ENCODE measurements at places on chromosomes 11 and 22.

GRCh38 chr22:30472994-30473720 is 1.3 kb upstream of the SEC14L3 start:
- no peak for DNase-seq

GRCh38 chr22:41927813-41928212 is 1.2 kb upstream of the TNFRSF13C start:
- no peak for DNase-seq

- DNase-seq = no peak
These were observed 39.3 kb downstream of the EFCAB6 start for GRCh38 chr22:43772831-43773230.

GRCh38 chr11:61080526-61080925 is 21.8 kb upstream of the CD5 start:
- no peak for DNase-seq

GRCh38 chr11:44494785-44495184 is 70.7 kb upstream of the CD82 start:
- DNase-seq = no peak

GRCh38 chr22:46416520-46416871 is 81.0 kb downstream of the TRMU start:
- no peak for DNase-seq

DNA sequence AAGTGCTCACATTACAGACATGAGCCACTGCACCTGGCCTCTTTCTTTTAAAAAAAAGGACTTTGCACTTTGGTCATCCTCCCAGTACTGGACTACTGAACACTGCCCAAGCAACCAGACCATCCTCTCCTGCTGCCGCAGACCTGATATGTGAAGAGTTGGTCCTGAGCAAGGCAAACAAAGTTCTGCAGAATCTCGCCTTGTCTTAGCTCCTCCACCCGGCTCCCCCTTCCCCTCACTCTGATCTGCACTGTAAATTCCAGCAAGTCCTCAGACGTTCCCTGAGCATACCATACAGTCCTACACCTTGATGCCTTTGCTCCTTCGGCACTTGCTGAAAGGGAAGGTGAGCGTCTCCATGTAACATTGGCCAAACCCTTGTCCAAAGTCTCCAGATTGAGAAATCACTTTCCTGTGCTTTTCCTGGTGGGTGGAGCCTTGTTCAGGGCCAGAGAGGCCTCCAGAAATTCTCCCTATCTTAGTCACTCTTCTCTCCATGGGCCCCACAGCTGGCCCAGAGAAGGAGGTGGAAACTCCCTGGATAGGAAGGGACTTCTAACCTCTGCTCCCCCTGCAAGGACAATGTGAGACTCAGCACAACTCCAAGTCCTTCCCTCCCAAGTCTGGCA is 47.0 kb upstream of the TIMP3 start:
- DNase-seq = no peak

- DNase-seq = no peak
These were observed 374.3 kb upstream of the MPPED2 start for GRCh38 chr11:30960387-30960992.

DNA sequence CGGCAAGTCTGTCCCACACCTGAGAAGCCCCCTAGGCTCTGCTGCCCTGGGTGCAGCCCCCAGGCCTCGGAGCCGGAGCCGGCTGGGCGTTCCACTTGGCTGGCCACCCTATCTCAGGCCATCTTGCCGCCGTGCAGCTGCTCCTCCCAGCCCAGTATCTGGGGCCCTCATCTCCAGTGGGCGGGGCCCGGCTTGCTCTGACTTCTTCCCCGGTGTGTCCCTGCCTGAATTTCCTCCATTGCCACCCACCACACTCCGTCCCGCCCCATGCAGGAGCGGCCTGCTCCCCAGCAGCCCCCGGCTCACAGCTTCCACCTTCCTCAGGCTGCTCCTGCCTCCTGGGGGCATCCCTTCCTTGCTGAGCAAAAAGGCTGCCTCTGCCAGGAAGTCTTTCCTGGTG is 46.6 kb downstream of the WNT7B start:
- no peak for DNase-seq

GRCh38 chr11:97430877-97431276 is 1041.1 kb downstream of the JRKL start:
- no peak for DNase-seq

- no peak for DNase-seq
These were observed 126.3 kb downstream of the ADAMTS15 start for GRCh38 chr11:130574740-130575139.

GRCh38 chr11:116865696-116866095 is 28.3 kb upstream of the APOA1 start:
- DNase-seq = no peak

- DNase-seq = no peak
These were observed 27.6 kb upstream of the TOLLIP start for GRCh38 chr11:1336836-1337646.

DNA sequence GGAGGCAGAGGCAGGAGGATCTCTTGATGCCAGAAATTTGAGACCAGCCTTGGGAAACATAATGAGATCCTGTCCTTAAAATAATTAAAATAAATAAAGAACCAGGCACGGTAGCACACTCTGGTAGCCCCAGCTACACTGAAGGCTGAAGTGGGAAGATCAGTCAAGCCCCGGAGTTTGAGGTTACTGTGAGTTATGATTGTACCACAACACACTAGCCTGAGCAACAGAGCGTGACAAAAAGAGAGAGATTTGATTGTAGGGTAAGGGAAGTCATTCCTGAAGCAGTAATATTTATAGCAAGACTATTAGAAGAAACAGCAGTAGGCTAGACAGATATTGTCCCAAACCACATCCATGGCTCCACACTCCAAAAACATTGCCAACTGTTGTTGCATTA is 1408.4 kb upstream of the TENM4 start:
- no peak for DNase-seq
